ENCODE measurements at places on chromosomes 11 and 22.

- DNase-seq = no peak
Observed at GRCh38 chr11:47149782-47150181, 26.9 kb downstream of the ARFGAP2 start.

DNA sequence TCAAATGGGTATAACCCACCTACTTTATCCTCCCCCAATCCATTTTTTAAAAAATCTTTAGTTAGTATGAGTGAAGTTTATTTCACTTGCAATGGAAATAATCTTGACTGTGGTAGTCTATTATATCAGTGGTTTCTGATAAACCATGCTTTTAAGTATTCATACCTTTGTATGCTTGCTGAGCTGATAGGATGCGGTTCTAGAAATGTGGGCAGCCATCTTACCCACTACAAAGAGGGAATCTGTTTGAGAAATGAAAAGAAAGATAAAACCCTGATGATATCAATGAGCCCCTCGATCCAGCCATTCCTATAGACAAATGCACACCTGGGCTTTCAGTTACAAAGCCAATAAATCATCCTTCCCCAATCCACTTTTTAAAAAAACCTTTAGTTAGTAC lies 13.8 kb upstream of the PVALB start:
- no peak for DNase-seq

DNA sequence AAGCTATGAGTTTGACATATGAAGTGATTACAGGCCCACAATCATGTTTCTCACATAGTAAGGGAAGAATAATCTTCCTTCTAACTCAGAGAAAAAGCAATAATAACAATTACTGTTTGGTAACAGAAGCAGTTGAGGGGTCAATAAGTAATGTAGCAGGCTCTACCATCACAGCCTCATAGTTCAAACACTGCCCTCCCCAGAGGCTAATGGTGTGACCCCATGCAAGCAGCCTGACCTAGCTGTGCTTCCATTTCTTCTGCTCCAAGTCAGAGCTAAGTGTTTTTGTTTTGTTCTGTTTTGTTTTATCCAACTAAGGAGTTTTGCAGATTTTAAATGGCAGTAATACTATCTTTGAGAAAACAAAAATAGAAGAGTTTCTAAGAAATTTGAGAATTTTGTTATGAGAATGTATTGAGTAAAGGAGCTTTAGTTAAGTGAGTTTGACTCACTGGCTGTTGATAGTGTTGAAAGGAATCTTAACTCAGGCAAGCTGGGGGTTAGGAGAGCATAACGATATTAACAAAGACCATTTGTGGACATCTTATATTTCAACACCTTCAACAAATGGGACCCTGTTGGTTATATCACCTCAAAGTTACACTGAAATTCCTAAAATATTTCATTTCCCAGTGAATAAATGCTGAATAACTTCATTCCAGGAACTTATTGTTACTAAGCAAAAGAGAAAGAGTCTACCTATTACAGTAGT lies 48.5 kb downstream of the GUCY1A2 start:
- no peak for DNase-seq

DNA sequence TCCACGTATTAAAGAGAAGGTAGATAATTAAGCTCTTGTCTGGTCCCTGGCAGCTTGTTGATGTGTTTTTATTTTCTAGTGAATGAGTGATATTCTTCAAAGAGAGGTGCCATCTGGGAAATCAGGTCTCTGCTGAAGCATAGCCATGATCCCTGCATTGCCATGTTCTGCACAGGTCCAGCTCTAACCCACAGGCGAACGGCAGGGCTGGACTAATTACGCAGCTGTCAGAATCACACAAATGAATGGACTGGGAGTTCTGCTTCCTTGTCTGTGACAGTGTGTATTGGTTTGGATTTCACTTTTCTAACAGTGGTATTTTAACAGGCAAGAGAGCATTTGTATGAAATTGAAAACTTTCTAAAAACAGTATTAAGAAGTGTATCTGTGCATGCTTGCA lies 235.6 kb downstream of the FAT3 start:
- no peak for DNase-seq
